Right renal cortex interstitium (tissue), 3 donors: ENCODE measurements at places on chromosomes 1 and 21. TPM values are rescaled to one million over a fixed set of nuclear protein-coding genes. Genes with fewer than 3 reads are reported as not detected.

Gene TSPAN2
- 38.6 TPM for polyA plus RNA-seq

Gene GUCA2A
- not detected for polyA plus RNA-seq

Gene KLHDC8A
- 1.5 TPM for polyA plus RNA-seq

DNA sequence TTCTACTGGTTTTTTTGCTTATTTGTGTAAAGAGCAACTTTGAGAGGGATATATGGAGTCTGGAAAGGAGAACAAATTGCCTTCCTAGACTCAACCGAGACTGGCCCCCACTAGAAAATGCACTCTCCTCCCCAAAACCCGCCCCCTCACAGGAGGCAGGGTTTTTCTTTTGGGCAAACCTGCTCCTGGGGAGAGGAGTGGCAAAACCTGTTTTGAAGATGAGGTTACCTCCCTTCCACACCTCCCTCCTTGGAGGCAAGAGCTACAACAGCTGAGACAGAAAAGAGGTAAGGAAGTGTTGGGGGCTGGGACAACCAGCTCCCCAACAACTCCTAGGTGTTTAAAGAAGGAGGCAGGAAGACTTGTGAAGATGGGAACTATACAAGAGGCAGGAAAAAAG is at the start of gene BNIPL:
Gene BNIPL, plus strand, starts transcription at position 231 of the 400 bp plus-strand sequence. Its CDS starts 140 bp downstream, at position 371.
- DNase-seq = no peak
